ENCODE measurements at places on chromosomes 1 and 21. TPM values are rescaled to one million over a fixed set of nuclear protein-coding genes. Genes with fewer than 3 reads are reported as not detected.

The G0S2 gene
- total RNA-seq = 2.3 TPM

The PTGER3 gene
- 1.2 TPM for total RNA-seq

The AGO4 gene
- 102 TPM for total RNA-seq

The S100A7A gene
- not detected for total RNA-seq

The SPRR5 gene
- total RNA-seq = not detected
